ENCODE measurements at places on chromosomes 7 and 10.

DNA sequence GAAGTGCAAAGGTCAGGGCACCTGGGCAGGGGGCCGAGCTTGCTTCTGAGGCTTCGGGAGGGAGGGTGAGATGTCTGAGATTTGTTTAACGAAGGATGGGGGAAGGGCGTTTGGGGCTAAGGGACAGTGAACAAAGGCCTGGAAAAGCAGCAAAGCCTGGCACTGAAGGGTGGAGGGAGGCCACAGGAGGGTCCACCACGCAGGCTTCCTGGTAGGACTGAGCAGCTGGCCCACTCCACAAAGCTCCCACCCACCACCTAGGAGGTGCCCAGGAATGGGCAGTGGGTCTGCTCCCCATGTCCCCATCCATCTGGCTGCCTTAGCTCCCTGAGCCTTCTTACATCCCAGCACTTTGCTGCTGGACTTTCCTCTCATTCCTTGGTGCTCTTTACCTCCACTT is 39.4 kb upstream of the CXCL12 start:
- no peak for DNase-seq

GRCh38 chr10:21514818-21515351 is 10.6 kb downstream of the SKIDA1 start:
- DNase-seq, result no peak

DNA sequence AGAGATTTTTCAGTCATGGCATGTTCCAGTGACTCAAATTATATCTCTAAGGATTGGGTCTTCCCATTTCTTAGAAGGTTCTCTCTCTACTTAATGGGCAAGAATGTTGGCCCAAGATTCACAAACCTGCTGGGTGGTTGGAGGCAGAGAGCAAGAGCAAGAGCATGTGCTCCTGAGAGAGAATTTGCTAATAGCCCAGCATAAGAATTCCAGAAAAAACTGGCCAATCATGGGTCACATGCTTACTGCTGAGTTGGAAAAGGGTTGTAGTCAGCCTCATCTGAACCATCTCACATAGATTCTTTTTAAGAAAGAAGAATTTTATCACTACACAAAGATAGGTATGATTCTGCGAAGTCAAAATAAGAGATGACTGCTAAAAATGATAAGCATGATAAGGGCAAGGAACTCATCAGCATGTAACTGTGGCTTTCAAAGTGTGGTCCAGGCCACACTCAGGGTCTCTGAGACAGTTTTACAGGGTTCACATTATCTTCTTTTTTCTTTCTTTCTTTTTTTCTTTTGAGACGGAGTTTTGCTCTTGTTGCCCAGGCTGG is 8.2 kb upstream of the VCL start:
- no peak for DNase-seq

- DNase-seq, result peak; percentile 94
These were observed at the start of gene CHPF2 for GRCh38 chr7:151232091-151232916. TSS of gene CHPF2 (plus strand) at chr7:151232483. CDS start at chr7:151234012, 1,529 bp downstream.

DNA sequence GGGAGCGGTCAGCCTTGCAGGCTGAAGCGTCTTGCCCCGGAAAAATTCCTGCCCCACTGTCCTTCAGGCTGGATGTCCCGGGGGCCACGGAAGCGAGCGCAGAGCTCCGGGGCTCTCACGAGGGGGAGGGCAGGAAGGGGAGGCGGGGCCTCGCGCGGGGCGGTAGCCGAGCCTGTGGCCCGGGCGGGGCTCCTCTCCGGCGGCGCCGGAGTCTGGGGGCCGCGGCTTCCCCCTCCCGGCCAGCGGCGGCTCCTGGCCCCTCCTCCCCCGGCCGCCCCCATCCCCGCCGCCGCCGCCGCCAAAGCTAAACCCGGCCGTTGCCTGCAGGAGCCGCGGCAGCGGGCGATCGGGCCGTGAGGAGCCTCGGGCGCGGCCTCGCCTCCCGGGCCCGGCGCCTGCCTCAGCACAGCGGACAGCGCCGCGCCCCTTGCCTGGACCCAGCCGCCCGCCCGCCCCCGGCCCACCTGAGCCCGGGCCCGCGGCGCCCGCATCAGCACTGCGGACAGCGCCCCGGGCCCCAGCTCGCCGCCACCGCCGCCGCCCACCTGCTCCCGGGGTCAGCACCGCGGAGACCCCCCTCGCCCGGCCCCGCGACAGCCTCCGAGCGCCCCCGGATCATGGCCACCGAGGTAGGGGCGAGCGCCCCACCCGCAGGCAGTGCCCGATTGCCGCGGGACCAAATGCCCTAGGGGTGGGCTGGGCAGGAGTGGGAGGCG is at the start of gene GOLGA7B:
Gene GOLGA7B, plus strand, starts transcription at position 157 of the 716 bp plus-strand sequence. Its CDS starts 461 bp downstream, at position 618.
- no peak for DNase-seq
